ENCODE measurements at places on chromosomes 5 and 9.

DNA sequence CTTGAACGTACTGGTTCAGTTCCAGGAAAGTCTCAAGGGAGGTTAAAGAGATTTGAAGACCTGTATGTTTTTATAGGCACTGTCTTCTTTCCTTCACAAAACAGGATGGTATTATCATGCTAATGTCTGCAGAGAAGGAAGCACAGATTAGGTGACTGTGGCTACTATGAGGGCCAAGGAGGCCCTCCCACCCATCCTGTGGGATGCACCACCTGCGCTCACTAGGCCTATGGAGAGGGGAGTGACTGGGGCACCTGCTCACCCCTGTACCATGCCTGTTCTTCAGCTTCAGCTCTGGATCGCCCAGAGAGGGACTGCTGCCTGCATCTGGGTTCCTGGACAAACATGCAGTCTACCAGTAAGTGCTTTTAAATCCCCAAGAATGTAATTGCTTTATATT, 469.4 kb downstream of the CCDC171 start:
- DNase-seq: no peak

- no peak for DNase-seq
Measured at GRCh38 chr5:78824831-78825281, 160.3 kb downstream of the ARSB start.

- DNase-seq: no peak
Measured at GRCh38 chr9:16794871-16795639, 75.4 kb downstream of the BNC2 start.

DNA sequence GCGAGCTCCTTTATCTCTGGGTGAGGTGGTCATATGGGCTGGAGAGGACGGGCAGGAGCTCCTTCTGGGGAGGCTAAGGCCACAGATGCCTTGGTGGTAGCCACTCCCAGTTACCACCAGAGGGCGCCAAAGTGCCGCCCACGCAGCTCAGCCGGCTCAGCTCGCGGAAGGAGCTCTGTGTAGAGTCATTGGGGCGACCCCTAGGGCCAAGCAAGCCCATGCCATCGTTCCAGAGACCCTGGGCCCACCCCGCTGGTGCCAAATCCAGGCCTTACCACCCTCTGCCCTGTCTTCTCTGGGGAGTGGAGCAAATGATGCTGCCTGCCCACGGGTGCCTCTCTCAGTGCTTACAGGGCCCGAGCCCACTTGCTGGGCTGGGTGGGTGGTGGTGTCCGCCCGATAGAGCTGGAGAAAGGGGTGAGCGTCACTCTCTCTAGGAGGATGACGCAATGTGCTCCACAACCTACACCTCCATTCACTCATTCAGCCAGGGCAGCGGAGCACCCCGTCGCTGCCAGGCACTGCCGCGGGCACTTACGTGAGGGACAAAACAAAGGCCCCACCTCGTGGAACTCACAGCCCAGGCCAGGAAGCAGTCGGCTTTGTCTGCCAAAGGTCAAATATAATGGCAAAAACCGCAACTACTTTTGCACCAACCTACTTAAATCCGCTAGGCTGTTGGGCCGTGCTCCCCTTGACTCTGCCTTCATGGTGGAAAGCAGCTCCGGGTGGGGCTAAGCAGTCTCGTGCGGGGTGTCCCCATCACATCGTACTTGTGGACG, 13.8 kb downstream of the TSPAN17 start:
- DNase-seq: peak; percentile 13

- DNase-seq: no peak
Measured at GRCh38 chr5:50699737-50700136, 33.3 kb downstream of the PARP8 start.

Data from NCI-H2107 (cell line).